ENCODE measurements at places on chromosomes 1 and 21. TPM values are rescaled to one million over a fixed set of nuclear protein-coding genes. Genes with fewer than 3 reads are reported as not detected.

Gene ASPM
- 7.0 TPM for total RNA-seq

DNA sequence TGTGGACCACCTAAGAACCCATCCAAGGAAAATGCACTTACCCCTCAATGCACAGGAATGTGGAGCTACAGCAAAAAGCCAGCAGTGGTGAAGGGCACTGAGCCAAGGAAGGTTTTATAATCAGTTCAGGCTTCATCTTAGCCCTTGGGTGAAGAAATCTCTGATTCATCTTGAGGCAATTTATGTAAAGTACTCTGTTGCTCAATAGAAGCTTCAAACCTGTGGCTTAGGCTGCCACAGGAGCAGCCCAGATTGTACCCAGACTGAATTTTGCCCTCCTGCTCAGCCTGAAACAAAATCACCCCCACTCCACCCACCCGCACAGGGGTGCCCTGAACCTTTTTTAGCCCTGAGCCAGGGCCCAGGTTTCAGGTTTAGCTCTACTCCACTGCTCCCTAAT, at the start of gene S100A12:
TSS of gene S100A12 (minus strand) at position 111 of the 400 bp plus-strand sequence. CDS start 1,029 bp downstream, outside the sequence.
- no peak for DNase-seq

DNA sequence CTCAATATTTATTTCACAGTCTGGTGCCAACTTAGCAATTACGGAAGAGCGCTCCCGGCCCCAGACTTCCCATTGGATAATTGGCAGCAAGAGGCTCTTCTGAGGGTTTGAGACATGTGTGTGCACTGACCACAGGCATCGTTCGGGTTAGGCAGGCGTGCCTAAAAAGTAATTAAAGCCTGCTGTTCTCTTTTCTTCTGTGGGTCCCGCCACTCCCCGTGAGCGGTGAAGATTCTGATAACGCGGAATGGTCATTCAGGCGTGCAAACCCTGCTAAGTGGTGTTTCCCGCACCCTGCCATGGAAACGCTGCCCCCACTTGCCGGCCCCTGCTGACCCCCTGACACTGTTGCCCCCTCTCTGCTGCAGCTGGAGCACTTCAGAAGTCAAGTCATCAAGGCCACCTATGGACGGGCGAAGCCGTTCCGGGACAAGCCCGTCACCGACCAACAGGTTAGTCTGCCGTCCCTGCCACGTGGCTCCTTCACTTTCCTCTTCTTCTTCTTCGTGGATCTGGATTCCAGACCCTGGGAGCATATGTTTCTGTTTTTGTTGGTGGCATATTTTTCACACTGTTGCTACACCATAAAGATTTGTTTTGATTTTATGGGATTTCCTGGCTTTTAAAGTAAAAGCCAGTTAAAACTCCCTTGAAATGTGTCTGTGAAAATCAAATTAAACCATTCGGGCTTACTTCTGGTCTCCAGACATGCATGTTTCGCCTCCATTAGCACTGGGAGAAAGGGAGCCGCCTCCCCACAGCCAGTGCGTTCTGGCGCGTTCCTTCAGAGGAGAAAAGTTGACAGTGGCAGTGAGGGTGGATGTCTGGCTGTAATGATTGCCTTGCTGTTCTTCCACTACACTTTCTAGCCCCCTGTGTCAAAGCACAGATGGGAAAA, 79.9 kb downstream of the FHAD1 start:
- no peak for DNase-seq

- no peak for DNase-seq
These were observed 305.4 kb downstream of the DISC1 start for GRCh38 chr1:231931846-231932454.

DNA sequence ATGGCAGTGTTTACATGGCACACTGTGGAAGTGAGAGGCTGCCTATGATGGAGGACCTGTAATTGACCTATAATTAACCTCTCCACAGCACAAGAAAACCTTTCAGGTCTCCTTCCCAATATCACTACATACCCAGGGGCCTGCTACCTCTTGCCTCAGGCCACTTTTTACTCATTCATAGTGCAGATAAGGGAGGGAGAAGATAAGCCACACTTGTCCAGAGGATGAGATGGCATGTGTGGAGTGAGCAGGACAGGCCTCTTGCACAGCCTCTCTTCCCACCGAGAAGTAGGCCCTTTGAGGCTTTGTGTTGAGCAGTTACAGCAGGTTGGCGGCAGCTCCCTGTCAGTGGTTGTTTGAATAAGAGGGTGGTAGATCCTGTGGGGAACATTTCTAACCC, 31.1 kb upstream of the IKBKE start:
- DNase-seq = no peak

DNA sequence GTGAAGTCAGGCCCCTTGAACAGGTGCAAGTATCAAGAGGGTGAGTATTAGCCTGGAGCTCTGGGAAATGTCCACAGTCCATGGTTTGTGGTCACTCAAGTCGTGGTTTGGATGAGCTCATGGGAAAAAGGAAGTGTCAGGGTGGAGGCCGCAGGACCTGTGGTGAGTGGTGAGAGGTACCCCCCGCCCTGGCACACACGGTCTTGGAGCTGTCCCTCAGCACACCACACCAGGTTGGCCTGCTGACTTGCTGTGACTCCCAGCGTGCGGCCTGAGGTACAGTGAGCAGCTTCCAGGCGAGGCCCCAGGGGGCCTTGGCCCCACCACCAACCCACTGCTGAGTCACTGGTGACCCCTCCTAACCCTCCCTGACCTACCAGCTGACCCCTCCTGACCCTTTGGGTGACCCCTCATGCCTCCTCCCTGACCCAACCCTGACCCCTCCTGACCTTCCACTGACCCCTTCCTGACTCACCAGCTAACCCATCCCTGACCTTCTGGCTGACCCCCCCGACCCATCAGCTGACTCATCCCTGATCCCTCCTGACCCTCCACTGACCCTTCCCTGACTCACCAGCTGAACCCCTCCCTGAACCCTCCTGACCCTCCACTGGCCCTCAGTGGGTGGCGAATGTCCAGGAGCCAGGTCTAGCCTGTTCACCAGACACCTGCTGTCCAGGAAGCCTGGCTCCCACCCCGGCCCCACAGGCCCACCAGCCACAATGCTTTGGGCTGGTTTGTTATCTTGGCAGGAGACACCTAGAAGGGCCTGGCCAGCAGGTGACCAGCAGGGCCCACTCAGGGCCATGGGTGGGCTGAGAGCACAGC, 34.8 kb upstream of the RNF187 start:
- DNase-seq = no peak

Gene ADGRL2
- total RNA-seq = 53.2 TPM
